ENCODE measurements at places on chromosomes 1 and 21.
A peak's percentile ranks its signal among the peaks of the same experiment; 100 is the strongest.

- DNase-seq = no peak
Measured at GRCh38 chr1:171999756-172000155, 158.5 kb downstream of the DNM3 start.

- DNase-seq = peak; percentile 31
Measured at GRCh38 chr21:42234464-42235241, 15.7 kb downstream of the ABCG1 start.

GRCh38 chr1:20578062-20578461 is 10.8 kb upstream of the CDA start:
- DNase-seq = no peak

- peak; percentile 67 for DNase-seq
Measured at GRCh38 chr1:226083302-226084101, 21.0 kb downstream of the H3-3A start.

DNA sequence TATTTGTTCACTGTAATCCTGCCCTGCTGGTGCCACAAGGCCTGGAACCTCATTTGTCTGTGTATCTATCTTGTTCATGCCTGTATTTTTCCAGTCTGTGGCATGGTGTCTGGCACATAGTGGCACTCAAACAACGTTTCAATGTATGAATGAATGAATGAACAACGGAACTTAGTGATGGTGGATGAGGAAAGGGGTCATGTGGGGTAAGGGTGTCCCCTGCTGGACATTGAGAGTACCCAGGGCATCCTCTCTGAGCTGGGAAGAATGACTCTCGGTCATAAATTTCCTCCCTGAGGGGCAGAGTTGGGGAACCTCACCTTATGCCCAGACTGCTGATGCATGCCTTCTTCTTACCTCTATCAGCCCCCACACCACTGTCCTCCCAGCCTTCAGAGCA is 18.9 kb upstream of the ZNF683 start:
- DNase-seq = no peak

DNA sequence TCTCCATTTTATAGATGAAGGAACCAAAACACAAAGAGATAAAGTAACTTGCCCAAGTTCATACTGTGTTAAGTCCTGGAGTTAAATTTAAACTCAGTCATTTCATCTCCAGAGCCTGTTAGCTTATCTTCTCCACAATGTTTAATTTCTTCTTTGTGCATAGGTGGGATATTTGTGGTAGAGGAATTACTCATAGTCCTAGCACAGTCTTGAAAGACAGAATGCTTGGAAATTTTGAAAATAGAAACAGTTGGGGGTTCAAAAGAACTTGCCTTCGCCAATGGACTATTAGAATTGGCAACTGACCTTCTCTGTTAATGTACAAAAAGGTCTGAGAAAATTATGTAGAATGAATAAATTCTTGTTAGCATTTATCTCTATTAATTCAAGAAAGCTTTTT is 832.0 kb upstream of the PRMT6 start:
- DNase-seq = no peak

DNA sequence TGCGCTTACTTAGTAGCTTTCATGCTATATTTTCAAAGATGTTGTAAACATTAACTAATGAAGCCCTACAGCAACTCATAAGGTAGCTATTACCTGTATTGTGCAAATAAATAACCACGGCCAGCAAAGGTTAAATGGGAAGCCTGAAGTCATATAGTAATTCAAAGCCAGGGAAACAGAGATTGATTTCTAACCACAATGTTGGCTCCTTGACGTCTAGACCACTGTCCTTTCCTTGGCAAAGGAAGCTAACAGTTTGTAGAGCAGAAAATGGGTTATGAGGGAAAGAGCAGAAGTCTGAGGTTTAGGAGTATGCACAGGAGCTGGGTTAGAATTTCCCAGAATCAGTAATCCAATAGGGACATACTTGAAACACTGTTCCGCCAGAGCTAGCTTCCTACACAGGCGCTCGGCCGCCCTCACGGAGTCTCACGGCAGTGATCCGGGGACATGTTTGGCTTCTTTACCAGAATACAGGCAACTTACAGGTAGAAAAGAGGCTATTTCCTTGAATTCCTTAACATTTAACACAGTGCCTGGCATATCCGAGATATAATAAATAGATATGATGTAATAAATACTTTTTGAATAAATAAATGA is 298.8 kb upstream of the LYPLAL1 start:
- DNase-seq = no peak

- no peak for DNase-seq
Measured at GRCh38 chr1:86965012-86965826, 50.8 kb downstream of the HS2ST1 start.

GRCh38 chr21:39029086-39029755 is 154.0 kb downstream of the PSMG1 start:
- DNase-seq = no peak

DNA sequence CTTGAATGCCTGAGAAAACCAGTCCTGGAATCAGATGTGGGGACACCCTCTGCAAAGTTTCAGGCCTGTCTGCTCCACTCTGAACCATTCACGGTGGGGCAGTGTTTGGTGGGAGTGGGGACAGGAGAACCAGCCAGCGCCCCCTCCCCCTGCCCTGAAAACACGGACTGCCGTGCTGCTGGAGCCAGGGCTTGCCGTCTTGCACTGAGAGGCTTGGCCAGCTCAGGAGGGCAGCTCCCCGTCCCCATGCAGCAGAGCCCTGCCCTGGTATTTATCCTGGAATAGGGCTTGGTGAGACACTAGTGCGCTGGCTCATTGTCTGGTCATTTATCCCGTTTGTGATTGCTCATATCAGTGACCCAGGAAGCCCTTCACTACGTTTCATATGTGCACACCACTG is 3.9 kb downstream of the S100B start:
- DNase-seq = no peak

GRCh38 chr1:194929357-194929756 is 1678.9 kb downstream of the KCNT2 start:
- DNase-seq = no peak

DNA sequence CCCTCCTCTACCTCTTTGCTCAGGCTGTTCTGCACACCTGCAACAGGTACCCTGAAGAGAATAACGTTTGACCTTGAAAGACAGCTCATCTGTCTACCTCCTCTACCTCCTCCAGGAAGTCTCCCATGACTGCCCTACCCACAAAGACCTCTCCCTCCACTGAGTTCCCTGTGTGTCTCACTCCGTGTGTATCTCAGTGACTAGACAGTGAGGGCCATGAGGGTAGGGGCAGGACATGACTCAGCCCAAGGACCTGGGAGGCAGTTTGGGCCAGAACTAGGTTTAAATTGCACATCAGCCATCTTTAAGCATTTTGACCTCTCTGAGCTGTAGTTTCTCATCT is 32.0 kb upstream of the LRP8 start:
- no peak for DNase-seq

- DNase-seq = no peak
Measured at GRCh38 chr1:117883616-117884015, 45.8 kb downstream of the GDAP2 start.
